Uterine smooth muscle cell (primary cell): ENCODE measurements at places on chromosomes 13 and 19. TPM values are rescaled to one million over a fixed set of nuclear protein-coding genes. Genes with fewer than 3 reads are reported as not detected.

The MEIOSIN gene
- not detected in 2 replicates for total RNA-seq

The HIPK4 gene
- total RNA-seq = 0.33 TPM in 1 of 2 replicates, not detected in the other

The ISYNA1 gene
- total RNA-seq = 10.7 and 27.7 TPM in 2 replicates

The SLC25A41 gene
- 0.11 TPM in 1 of 2 replicates, not detected in the other for total RNA-seq

The MEF2B gene
- not detected in 2 replicates for total RNA-seq

The SDHAF1 gene
- 9.6 and 11.1 TPM in 2 replicates for total RNA-seq

The CGB3 gene
- total RNA-seq = not detected in 2 replicates

The MEIS3 gene
- 67.5 and 99.3 TPM in 2 replicates for total RNA-seq

The JAK3 gene
- 0.55 and 1.5 TPM in 2 replicates for total RNA-seq

The ZNF229 gene
- total RNA-seq = 8.5 and 11.0 TPM in 2 replicates

The SLC7A9 gene
- total RNA-seq = 0.25 TPM in 1 of 2 replicates, not detected in the other

The FCER2 gene
- total RNA-seq = not detected in 2 replicates

The KLK14 gene
- not detected in 2 replicates for total RNA-seq

The C1QTNF9B gene
- 0.37 and 1.2 TPM in 2 replicates for total RNA-seq
